ENCODE measurements at places on chromosomes 2 and 18.

GRCh38 chr2:178412047-178412446 is 38.9 kb downstream of the PRKRA start:
- no peak for DNase-seq

DNA sequence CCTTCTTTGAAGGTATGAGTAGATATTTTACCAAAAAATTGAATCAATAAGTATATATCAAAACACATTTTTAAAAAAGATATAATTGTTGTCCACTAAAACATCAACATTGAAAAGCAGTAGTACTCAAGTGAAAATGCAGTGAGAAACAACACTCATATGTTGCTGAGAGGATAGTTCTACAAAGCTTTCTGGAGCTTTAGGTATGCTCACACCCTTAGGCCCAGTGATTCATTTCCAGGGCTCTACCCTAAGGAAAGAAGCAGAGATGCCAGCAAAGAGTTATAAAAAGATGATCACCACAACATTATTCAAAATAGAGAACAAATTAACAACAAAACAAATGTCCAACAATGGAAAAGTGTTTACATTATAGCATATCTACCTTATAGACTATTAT is 197.3 kb upstream of the CCDC150 start:
- no peak for DNase-seq

- DNase-seq = no peak
Observed at GRCh38 chr2:187546762-187547333, 7.4 kb downstream of the TFPI start.

DNA sequence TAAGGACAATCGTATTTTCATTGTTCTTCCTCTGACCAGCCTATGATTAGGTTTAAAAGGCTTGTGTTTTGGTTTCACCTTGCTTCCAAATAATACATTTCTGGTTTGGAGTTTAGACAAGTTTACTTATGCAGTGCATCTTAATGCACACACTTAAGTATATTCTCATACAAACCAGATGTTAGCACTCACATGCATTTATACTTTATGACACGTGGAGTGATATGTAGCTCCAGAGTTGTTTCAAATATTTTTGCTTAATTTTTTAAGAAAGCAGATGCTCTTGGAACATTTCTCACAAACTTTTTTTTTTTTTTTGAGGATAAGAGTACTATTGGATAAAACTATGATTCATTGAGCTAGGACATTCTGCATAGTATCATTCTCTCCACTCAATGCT is 109.9 kb downstream of the PDE1A start:
- no peak for DNase-seq

- DNase-seq = no peak
Observed at GRCh38 chr2:26608557-26608956, 32.6 kb downstream of the CIB4 start.

DNA sequence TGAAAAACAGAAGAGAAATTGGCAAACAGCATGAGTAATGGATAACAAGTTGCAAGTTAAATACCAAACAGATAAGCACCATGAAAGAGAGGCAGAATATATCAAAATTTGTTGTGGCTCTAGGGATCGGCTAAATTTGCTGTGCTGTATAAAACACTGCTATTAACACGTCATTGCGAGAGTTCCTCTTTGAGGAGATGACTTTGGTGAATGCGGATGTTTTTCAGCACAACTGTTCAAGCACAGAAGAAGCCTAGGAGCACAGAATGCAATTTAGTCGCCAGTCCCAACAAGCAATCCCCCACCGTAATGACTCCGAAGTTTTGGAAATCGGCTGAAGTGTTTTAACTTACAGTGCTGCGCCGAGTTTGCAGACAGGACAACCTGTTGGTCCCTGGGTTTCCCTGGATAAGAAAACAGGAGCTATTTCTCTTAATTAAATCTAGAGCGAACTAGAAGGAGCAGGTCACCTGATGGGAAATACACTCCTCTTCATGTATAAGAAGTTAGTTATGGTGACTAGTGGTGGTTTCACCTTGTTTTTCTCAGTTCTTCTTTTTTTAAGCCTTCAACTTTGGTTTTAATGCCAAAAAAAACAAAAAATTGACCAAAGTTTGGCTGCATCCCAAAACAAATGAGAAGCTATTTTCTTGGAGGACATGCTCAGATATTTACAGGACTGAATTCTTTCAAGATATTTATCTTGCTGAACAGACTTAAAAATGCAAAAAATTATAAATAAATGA is 454.1 kb upstream of the SALL3 start:
- DNase-seq = no peak

GRCh38 chr2:134712736-134713135 is 6.1 kb downstream of the TMEM163 start:
- DNase-seq = no peak

DNA sequence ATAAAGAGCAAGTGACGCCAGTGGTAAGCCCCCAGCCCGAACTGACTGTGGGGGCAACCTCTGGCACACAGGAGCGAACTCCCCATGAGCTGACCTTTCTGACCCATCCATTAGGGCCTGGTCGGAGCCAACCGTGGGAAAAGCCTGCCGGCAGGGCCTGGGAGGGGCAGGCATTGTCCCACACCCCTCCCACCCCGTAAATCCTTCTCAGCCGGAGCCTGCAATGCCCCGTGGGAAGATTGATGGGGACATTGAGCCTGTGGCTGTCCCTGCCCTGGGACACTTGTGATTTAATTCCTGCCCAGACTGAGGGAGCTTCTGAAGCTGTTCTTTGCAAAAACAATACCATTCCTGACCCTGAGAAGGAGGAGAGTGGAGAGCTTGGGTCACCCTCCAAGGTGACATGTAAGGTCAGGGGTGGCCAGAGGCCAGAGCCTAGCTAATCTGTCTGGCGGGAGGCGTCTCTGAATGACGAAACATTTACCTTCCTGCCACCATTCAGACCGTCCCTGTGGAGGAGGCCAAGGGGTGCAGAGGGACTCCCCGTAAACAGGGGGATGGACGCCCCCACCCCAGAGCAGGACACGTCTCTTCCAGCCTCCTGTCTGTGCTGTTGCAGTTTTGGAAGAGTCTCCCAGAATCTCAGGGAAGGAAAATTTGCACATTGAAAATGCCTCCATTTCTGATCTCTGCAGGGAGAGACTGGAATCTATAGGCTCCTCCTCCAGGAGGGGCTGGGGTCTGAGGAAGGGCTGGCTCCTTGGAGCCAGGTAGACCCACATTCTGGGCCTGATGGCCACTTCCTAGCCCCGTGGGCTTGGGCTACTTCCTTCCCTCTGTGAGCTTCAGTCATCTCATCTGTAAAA is 51.2 kb upstream of the HS6ST1 start:
- no peak for DNase-seq

DNA sequence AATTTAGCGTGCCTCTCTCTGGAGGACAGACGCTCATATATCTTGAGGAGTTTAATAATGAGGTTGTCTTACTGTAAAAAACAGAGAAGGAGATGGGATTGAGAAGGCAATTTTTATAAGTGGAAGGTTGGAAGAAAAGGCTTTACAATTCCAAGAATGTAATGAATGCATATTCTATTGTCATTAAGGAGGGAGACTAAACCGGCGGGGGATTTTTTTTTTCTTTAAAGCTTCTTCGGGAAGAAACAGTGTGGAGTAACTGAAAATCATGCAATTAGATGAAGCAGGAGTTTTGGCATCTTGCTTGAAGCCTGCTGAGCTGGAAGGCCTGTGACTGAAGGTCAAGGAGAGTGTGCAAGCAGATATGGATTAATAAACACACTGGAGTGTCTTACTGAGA is 124.4 kb downstream of the HRH4 start:
- DNase-seq = no peak

DNA sequence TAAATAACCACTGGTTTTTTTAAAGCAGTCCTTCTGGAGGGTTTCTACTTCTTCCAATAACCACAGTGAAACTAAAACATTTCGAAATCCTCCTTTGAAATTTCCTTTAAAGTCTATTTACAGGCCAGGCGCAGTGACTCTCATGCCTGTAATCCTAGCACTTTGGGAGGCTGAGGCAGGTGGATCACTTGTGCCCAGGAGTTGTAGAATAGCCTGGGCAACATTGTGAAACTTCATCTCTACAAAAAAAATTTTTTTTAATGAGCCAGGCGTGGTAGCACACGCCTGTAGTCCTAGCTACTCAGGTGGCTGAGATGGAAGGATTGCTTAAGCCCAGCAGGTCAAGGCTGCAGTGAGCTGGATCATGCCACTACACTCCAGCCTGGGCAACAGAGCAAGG is 15.2 kb downstream of the KIDINS220 start:
- DNase-seq = no peak

DNA sequence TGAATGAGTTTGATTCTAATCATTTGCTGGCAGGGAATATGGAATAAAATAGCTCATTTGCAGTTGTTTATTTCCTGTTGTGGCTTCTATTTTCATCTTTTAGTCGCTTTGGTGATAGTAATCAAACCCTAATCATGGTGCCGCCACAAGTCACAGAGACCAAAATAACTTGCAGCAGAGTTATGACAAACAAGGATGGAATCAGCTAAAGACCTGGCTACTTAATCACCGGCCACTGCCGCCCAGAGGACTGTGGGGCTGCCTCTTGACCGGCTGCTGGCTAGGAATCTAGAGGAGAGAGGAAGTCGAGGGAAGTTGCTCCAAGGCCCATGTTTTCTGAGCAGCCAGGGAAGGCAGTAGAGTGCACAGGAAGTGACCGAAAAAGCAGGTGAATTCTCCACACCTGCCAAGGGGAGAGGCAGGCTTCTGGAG is 5.1 kb upstream of the SMAD7 start:
- no peak for DNase-seq

DNA sequence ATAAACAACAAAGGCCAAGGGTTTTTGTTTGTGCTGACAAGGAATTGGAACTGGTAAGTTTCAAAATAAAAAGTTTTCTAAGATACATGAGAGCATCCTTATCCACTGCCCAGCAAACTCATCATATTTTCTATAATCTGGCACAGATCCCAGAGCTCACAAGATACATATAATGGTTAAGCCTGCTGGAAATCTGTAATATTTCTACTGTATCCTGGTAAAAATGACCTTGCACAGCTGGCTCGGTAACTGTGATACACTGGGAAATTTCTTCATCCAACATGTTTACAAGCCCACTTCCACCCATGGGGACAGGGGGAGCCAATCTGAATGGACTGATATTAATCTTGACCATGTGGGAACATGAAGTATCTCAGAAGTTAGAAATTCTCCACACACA is 425.4 kb upstream of the MMADHC start:
- no peak for DNase-seq

- no peak for DNase-seq
Observed at GRCh38 chr2:139850254-139850890, 1070.2 kb upstream of the NXPH2 start.

DNA sequence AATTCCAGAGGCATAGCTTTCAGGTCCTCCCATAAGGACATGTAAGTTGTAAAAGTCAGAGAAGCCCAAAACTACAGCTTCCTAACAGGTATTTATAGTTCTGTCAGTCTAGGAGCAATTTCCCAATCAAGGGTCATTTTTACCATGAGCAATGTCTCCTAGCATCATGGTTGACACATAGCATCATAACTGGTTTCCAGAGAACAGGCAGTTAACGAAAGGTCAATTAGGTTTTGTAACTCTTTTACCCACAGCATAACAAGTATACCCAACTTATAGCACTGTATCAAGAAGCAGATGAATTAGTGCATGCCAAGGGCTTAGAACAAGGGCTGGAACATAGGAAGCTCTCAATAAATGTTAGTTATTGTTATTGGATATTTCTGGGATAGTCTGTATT is 110.1 kb downstream of the MREG start:
- DNase-seq = no peak

DNA sequence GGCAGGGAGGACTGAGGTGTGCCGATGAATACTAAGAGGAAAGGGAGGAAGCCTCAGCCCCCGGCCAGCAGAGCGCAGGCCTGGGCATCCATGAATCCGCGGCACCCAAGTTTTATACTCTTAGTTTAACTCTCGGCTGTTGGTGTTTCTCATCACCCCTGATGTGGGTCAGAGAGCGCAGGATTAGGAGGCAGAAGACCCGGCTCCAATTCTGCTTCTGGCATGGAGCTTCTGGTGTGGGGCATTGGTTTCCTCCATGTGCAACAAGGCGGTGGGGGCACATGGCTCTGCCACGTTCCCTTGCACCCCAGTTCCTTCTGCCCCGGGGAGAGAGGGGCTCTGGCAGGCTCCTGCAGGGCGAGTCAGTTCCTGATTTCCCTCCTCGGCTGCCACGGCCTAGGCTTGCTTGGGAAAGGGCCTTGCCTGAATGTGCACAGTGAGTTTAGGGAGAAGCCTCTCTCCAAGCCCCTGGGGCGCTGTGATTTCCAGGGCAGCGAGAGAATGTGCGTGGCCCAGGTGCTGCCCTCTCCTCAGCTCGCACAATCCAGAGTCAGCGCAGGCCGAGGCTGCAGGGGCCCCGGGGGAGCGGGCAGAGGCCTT is 36.2 kb upstream of the DNMT3A start:
- DNase-seq = no peak

DNA sequence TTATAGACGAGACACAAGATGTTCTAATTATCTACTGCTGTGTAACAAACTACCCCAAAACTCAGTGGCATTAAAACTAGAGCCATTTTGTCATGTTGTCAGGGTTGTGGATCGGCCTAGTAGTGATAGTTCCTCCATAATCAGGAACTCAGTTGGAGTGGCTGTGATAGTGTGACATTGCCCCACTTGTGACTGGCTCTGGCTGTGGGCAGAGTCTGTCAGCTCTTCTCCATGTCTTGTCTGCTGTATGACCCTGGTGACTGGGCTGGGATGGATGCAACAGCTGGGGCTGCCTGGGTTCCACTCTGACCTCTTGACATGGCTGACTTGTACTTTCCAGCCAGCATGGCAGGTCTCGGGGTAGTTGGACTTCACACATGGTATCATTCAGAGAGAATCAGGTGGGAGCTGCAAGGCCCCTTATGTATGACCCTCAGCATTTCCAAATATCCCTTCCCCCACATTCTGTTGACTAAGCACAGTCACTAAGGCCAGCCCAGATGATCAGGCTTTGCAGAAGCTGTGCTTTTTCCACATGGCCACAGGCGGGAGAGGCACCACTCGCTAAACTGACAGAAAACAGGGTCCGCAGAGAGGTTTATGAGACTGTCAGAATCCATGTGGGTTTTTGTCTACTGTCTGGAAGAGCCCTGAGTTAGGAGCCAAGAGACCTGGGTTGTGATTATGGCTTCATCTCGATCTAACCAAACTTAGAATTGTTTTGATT is 50.3 kb downstream of the SETBP1 start:
- DNase-seq = no peak

DNA sequence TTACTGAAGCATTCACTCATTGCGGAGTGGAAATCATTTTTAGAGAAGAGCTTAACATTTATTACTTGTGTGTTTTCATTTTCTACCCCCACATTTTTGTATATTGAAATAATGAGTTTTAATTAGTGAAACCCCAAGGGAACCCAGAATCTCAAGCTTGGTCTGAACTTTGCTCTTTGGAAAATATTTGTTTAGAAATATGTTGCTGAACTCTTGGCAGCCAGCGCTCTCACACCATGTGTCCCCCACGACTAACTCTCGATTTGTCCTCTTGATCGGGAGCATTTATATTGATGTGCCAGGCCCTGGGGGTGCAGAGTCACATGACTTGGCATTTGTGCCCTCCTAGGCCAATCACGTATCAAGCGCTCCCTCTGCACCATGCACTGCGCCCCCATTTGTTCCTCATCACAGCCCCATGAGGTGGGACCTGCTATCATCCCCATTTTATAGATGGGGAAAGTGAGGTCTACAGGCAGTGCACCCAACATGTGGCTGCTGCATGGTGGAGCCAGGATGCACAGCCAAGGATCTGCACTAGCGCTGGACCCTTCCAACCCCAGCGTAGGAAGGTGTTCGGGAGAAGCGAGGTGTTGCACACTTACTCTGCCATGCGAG is 149.7 kb downstream of the NCK2 start:
- DNase-seq = no peak

Data from globus pallidus (tissue), 1 donor.